WTC11 (cell line): ENCODE measurements at places on chromosomes 13 and 19.

GRCh38 chr19:9835507-9835949 is 410 bp downstream of the PIN1 start:
- no peak for DNase-seq

GRCh38 chr19:55418185-55418584 is 10.6 kb upstream of the UBE2S start:
- DNase-seq, result peak; percentile 71

DNA sequence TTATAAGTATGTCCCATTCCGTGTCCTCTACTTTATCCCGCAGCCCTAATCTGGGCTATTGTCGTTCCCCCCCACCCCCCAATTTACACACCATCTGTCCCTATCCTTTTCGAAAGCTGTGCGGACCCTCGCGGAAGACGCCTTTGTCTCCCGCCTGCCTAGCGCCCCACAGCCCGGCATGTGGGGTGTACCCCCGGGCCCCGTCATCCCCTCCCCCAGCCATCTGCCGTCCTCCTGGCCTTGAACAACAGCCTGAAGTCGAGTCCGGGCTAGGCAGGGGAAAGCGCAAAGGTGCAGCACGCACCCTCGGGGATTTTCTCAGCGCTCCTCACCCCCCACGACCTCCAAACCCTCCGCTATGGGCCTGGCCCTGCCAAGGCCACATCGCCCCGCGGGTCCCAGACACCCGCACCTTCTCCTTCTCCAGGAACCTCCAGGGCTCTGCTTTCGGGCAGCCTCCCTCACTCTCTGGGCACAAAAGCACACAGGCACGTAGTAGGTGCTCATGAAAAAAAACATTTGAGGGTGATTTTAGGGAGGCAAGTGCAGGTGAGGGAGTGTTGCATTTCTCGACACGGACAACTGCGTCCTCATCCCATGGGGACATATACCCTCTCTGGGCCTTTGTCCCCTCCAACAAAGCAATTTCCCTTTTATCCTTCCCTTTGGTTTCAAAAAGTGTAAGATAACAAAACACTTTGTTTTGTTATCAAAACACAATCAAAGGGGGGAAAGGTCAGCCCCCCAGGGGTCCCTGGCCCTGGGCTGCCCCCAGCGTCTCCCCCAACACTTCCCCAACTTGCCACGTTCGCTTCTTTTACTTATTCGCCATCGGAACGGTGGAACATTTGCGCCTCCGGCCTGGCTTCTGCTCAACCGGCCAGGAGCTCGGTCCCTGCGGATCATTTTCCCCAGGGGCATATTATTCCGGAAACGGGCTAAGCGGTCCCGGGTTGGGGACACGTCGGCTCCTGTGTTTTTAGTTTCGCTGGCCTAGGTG is 16.4 kb downstream of the CCDC124 start:
- DNase-seq, result peak; percentile 45

- DNase-seq, result no peak
Measured at GRCh38 chr19:43351998-43352746, 1.3 kb upstream of the CD177 start.

DNA sequence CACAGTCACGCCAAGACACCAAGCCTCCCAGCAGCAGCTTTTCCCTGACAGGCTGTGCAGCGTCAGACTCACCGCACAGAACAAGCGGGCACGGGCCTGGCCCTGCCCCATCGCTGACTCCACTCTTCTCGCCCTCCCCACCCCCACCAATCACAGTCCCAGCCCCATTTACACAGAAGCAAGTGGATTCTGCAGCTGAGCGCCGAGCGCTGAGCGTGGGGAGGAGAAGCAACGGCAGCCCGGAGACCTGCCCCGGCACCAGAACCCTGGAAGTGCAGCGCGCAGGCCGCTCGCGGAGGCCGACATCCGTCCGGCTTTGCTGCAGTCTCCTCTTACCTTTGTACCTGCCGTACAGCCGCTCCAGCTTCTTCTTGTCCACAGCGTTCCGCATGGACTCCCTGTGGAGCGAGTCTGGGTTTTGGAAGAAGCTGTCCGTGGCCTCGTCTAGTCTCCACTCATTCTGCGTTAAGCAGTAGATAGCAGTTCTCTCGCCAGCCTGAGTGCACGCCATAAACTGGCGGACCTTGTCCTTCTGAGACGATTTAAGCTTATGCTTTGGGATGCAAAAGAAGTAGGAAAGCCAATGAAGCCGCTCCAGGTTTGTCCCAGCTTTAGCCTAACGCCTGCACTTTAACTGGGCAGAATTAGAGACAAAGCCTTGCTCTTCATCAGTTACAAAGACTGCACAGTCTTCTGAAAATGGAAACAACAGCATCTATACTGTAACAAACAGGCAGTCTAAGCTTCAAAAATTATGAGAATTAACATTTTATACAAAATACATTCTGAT is 6.8 kb downstream of the DCUN1D2 start:
- peak; percentile 23 for DNase-seq

- DNase-seq, result peak; percentile 80
Measured at GRCh38 chr19:3618144-3618810, 8.3 kb downstream of the CACTIN start.

DNA sequence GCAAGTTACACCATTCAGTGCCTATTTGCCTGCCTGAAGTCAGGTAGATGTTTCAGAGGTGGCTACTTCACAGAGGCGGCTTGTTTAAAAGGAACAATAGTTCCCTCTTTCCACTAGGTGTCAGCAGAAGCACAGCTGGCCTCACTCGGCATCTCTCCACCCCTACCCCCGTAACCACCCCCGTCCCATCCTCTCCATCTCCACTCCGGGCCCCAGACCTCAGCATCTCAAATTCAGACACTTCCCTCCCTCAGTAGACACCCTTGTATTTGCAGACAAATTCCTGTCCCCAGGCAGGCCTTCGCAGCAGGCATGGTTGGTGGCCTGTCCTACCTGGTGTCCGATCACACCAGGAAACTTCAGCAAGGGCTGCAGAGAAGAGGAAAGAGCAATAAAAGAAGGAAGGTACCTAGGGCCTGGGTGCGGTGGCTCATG is 9.1 kb upstream of the DPP9 start:
- peak; percentile 74 for DNase-seq

GRCh38 chr13:113441661-113442060 is 11.6 kb downstream of the ADPRHL1 start:
- DNase-seq, result no peak

DNA sequence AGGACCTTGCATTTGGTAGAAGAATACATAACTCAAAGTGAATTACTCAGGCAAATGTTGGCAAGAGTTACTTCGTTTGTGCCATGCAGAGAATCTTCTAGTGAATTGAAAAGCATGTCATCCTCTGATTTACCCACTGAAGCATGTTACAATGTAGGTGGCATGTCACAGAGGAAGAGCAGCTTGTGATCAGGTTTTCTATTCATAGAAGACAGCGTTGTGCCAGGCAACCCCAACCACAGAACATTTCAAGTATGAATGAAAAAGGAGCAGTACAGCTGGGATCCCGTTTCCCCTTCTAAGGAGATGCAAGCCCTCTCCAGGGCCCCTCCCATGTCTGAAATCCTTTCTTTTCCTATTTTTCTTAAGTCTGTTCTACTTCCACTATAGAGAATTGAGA is 6.0 kb upstream of the KATNAL1 start:
- DNase-seq, result no peak

- no peak for DNase-seq
Measured at GRCh38 chr19:45560686-45561085, 23.9 kb downstream of the OPA3 start.

DNA sequence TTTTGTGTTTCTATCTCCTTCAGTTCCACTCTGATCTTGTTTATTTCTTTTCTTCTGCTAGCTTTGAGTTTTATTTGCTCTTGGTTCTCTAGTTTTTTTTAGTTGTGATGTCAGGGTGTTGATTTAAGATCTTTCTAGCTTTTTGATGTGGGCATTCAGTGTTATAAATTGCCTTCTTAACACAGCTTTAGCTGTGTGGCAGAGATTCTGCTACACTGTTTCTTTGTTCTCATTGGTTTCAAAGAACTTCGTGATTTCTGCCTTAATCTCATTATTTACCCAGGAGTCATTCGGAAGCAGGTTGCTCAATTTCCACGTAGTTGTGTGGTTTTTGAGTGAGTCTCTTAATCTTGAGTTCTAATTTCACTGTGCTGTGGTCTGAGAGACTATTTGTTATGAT is 251.7 kb upstream of the HTR2A start:
- DNase-seq, result no peak

DNA sequence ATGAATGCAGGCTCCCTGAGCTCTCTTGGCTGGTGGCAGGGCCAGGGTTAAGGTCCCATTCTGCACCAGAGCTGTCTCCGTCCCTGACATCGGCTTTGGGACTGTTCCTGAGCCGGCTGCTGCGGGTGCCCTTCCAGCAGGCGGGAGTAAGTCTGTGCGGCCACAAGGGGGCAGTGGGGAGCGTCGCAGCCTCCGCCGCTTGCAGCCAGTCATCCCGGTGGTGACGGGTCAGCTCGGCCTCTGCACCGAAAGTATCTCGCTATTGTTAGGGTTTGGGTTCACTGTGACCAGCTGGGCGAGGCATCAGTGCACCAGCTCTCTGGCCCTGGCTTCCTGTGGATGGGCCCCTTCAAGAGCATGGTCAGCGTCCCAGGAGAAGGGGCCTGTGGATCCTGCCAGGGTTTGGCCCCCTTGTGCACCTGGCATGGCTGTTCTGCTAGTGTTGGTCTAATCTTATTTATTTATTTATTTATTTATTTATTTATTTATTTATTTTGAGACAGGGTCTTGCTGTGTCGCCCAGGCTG is 15.1 kb downstream of the NDUFB7 start:
- DNase-seq, result peak; percentile 90

DNA sequence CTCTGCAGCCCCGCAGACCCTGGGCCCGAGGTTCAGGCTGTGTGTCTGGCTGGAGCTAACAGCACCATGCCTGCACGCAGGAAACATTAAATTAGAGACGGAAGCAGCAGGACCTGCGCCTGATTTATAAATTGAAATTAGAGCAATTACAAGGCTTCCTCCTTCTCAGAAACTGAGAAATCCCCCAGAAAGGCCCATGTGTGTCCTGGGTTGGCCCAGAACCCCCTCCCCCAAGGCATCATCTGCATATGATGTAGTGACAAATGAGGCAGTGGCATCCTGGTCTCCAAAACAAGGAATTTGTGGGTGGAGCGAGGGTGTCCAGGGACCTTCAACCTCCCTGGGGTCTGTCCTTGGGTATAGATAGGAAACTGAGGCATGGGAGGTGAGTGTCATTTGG is 27.2 kb upstream of the SEMA6B start:
- no peak for DNase-seq

- DNase-seq, result no peak
Measured at GRCh38 chr13:33112766-33113165, 96.5 kb downstream of the KL start.

DNA sequence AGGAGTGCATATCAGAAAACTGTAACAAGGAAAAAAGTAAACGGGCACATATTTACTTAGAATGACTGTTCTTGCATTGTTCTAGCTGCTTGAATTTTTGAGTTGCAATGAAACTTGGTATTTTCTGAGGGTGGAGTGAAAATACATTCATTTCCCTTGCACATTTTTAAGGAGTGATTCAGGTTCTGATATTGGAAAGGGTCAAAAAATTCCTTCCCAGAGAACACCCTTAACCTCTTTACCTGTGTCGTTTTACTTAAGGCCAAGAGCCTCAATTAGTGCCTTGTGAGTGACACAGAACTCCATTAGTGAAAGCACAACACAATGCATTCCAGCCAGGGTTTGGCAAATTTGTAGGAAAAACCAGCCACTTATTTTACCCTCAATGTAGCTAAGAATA is 2.3 kb downstream of the ITGBL1 start:
- no peak for DNase-seq

GRCh38 chr13:41019011-41019487 is at the start of gene ELF1:
TSS of gene ELF1 (minus strand) at chr13:41019316. CDS start at chr13:40982054, 37,262 bp downstream.
- DNase-seq, result no peak

- DNase-seq, result peak; percentile 8
Measured at GRCh38 chr13:70923863-70924752, 815.9 kb upstream of the KLHL1 start.

DNA sequence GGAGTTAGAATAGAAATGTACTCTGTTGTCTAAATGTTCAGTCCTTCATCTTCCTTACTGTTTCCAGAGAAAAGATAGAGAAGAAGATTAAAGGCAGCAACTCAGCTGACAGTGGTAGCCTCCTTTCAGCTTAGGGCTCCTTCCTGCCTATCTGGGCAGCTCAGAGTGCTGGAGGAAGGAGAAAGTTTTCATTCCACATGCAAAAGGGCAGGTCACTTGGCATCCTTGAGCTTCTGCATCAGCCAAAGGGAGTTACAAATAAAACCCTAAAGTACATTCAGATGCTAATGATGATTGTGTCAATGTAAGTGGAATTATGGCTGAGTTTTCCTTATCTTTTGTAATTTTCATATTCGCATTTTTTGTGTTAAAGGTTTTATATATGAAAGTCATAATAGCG is 58.9 kb downstream of the ESD start:
- DNase-seq, result no peak

- DNase-seq, result no peak
Measured at GRCh38 chr13:44193731-44194130, 179.9 kb upstream of the SERP2 start.

DNA sequence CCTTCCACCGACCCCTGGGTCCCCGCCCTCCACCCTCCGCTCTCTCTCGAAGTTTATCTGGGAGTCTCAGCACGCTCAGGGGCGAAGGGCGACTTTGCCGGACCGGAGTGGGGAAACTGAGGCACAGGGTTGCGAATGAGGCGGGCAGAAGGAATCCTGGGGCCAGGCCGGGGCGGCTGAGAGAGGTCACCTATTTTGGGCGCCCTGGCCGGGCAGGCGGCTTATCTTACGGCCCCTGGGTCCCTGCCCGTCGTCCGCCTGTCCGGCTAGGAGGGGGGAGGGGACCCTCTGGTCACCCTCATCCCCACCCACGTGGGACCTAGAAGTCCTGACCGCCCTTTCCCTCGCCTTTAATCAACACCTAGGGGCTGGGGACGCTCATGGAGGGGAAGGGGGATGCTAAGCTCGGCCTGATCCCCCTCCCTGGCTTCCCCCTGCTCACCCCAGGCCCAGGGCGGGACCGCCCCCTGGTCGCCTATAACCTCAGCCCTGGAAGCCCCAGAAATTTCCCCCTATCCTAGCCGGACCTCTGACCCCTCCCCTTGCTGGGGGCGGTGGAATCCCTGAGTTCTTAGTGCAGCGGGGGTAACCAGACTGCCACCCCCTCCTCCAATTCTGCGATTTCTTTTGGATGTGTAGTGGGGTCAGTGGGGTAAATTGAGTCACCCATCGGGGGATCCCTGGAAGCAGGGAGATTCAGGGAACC is 556 bp downstream of the TRIP10 start:
- DNase-seq, result peak; percentile 51

GRCh38 chr13:19267746-19268145 is 86.1 kb upstream of the TUBA3C start:
- DNase-seq, result no peak

- DNase-seq, result peak; percentile 81
Measured at GRCh38 chr19:40305403-40305802, 20.3 kb upstream of the AKT2 start.
